ENCODE measurements at places on chromosomes 12 and 14.
A peak's percentile ranks its signal among the peaks of the same experiment; 100 is the strongest.

- no peak for DNase-seq
Measured at GRCh38 chr12:44582521-44582920, 293.6 kb downstream of the NELL2 start.

- no peak for DNase-seq
Measured at GRCh38 chr12:46230306-46230705, 38.5 kb downstream of the SLC38A1 start.

DNA sequence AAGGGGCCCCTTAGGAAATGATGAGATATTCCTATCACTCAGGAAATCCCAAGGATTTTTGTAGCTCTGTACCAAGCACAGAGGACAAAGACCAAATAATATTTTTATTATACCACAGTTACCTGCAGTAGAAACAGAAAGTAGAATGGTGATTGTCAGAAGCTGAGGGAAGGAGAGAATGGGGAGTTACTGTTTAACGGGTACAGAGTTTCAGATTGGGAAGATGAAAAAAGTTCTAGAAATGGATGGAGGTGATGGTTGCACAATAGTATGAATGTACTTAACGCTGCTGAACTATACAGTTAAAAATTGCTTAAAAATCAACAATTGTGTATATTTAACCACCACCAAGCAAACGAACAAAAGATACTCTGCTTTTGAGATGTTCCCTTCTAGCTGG is 24.1 kb downstream of the FLVCR2 start:
- no peak for DNase-seq

- no peak for DNase-seq
Measured at GRCh38 chr14:23297096-23297495, 5.6 kb downstream of the PPP1R3E start.

GRCh38 chr12:32727237-32727636 is 28.5 kb downstream of the YARS2 start:
- peak; percentile 22 for DNase-seq

- DNase-seq: peak; percentile 84
Measured at GRCh38 chr14:69129264-69129880, 23.5 kb downstream of the DCAF5 start.

GRCh38 chr12:26939192-26939832 is 1.0 kb downstream of the FGFR1OP2 start:
- no peak for DNase-seq

GRCh38 chr12:75720812-75721641 is 209.6 kb upstream of the KRR1 start:
- no peak for DNase-seq

- peak; percentile 80 for DNase-seq
Measured at GRCh38 chr14:52922656-52923055, 28.2 kb downstream of the FERMT2 start.

All from amniotic epithelial cell (primary cell).